ENCODE measurements at places on chromosomes 7 and 10. TPM values are rescaled to one million over a fixed set of nuclear protein-coding genes. Genes with fewer than 3 reads are reported as not detected.

The DPCD gene
- 29.8 TPM for polyA plus RNA-seq

The NODAL gene
- not detected for polyA plus RNA-seq

The ATP6V0A4 gene
- polyA plus RNA-seq: not detected

The PRRT4 gene
- polyA plus RNA-seq: 1.1 TPM

The CARD11 gene
- polyA plus RNA-seq: 0.16 TPM

The MMD2 gene
- polyA plus RNA-seq: not detected

The VAX1 gene
- not detected for polyA plus RNA-seq

The ERVW-1 gene
- 0.07 TPM for polyA plus RNA-seq

The RSPH10B2 gene
- polyA plus RNA-seq: not detected

All from right cardiac atrium (tissue), 5 donors.